ENCODE measurements at places on chromosomes 4 and X.

- DNase-seq: no peak
Measured at GRCh38 chr4:183499801-183500200, 5.1 kb upstream of the ING2 start.

DNA sequence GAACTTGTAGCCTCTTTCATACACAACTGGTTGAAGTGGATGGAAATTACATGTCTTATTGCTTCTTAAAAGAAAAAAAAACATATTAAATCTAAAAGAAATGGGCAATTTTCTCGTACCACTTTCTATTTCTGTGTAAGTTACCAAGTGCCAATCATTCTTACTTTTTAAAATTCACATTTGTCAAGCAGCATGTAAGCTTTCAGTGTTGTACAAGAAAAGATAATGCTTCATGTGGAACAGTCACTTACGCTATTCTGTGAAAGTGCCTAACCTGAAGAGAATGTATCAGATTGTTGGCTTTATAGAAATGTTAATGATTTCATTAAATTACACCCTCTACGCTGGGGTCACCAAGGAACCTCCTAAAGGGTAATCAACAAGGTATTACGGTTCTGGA, 4.4 kb upstream of the DCTD start:
- no peak for DNase-seq

- no peak for DNase-seq
Measured at GRCh38 chr4:162920649-162921048, 246.0 kb downstream of the NAF1 start.

GRCh38 chr4:1347410-1347864, 429 bp downstream of the UVSSA start:
- peak; percentile 12 for DNase-seq

DNA sequence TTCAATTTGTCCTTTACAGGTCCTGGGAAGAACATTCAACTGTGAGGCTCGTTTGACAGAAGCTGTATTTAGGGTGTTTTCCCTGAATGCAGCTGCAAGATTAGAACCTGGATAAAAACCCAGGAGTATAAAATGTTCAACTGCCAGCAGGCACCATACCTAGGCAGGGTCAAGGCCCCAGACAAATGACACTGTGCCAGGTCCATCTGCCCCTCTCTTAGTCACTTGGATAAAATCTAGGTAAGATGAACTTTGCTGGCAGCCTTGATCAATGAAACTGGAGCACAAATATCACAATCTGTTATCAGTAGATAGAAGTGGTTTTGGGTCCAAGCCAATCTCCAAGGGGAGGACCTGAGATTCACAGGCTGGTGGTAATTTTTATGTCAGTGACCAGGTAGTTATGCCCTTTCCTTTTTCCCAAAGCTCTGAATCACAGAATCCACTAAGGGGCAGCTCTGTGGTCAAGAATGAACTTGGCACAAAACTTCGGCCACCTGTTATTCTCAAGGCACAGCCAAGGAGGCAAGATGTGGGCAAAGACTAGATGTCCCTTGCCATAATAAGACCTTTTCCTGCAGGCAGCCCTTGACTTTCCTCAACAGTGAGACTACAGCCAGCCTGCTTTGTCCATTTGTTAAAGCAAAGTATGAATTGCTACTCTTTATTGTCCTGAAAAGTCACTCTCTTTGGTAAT, 501.0 kb downstream of the PPARGC1A start:
- DNase-seq: no peak

- DNase-seq: no peak
Measured at GRCh38 chr4:25308761-25309160, 3.8 kb upstream of the ZCCHC4 start.

DNA sequence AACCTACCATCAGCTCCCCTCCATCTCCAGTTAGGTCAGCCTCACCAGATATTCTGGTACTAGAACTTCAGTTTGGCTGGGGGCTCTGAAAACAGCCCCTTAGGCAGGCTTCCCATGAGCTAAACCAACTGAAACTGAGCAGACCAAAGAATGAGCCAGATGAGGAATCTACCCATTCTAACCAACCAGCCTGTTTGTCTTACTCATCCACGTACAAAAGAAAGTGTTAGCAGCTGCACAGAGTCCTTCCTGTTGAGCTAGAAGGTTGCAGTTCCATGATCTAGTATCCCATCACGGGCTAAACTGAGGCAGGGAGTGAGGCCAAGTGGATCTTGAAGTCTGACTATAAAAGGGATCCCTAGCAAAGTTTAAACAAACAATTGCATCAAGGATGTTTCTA, 17.5 kb downstream of the MAGEA9B start:
- DNase-seq: no peak

Measured in stimulated activated CD4-positive, alpha-beta T cell treated with anti-CD3 and anti-CD28 coated beads, TNF-alpha, amount 100 ng/mL, for 24 hours (primary cell).